ENCODE measurements at places on chromosomes 16 and 17. TPM values are rescaled to one million over a fixed set of nuclear protein-coding genes. Genes with fewer than 3 reads are reported as not detected.
A peak's percentile ranks its signal among the peaks of the same experiment; 100 is the strongest.

DNA sequence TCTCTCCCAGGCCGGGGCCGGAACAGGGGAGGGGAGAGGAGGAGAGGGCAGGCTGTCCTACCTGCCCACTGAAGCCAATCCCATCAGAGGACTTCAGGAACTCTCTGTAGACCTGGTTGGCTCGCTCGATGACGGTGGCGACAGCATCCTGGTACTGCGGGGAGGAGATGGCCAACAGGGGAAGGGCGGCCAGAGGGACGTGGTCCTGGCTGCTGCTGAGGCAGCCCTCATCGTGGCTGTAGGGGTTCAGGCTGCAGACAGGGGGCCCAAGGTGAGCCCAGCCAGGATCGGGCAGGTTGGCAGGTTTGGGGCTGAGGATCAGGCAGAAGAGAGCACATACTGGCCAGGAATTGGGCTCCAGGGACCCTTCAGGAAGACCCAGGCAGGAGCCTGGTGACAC lies 34.2 kb downstream of the PIMREG start:
- DNase-seq = no peak

DNA sequence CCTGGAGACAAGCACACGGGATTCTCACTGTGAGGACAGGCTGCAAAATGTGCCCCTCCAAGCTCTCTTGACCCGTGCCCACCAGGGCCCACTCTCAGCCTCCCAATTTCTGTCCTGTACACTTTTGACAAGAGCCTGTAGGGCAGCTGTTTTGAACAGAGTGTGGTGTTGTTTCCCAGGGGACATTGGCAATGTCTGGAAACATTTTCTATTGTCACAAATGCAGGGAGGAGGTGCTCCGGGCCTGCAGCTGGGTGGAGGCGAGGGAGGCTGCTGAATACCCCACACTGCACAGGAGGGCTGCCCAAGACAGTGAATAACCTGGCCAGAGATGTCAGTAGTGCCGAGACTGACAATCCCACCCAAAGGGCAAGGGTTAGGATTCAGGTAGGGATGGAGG lies 10.5 kb downstream of the CEP295NL start:
- peak; percentile 51 for DNase-seq

GP1BA gene
- total RNA-seq = not detected

DNA sequence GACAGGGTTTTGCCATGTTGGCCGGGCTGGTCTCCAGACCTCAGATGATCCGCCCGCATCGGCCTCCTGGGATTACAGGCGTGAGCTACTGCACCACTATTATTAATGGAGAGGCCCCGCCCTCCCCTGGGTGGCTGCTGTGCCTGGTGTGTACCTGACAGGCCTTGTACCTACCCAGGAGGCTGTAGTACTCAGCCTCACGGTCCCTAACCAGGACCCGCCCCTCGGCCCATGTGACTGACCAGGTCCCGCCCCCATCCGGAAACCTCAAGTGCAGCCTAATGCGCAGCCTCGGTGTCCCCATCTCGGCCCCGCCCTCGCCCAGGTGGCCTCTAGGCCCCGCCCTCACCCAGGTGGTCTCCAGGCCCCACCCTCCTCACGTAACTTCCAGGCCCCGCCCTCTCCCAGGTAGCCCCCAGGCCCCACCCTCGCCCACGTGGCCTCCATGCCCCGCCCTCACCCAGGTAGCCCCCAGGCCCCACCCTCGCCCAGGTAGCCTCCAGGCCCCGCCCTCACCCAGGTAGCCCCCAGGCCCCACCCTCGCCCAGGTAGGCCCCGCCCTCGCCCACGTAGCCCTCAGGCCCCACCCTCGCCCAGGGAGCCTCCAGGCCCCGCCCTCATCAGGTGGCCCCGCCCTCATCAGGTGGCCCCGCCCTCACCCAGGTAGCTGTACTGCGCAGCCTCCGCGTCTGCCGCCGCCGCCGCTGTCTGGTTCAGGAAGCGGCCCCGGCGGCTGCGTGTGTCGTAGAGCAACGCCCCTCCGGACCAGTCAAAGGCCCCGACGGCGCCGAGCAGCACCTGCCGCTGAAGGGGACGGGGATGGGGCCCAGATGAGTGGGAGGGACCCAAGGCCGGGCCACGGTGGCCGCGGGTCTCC lies 31.0 kb downstream of the HASPIN start:
- peak; percentile 86 for DNase-seq

SNTB2 gene
- total RNA-seq = 16.5 TPM

KIAA0513 gene
- total RNA-seq = 7.4 TPM

G6PC1 gene
- not detected for total RNA-seq

Data from Right ventricle myocardium inferior (tissue), 1 donor.